ENCODE measurements at places on chromosomes 1 and 21. TPM values are rescaled to one million over a fixed set of nuclear protein-coding genes. Genes with fewer than 3 reads are reported as not detected.

DNA sequence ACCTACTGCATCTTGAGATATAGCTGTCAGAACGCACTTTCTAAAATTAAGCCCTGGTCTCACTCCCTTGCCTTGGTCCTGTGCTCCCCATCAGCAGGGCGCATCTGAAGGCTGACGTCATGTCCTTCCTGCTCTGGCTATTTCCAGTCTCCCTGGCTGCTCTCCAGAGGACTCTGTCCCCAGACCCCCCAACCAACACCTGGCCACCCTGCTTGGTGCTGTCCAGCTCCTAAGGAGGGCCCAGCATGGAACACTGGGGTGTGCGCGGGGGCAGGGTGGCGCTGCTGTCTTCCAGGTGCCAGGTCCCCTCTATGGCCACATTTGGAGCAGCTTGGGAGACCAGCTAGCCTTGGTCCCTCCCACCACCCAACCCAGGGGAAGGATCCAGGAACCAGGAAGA, 8.3 kb downstream of the TNNT2 start:
- no peak for ATAC-seq

- no peak for ATAC-seq
Measured at GRCh38 chr1:84247425-84248220, 53.9 kb upstream of the SAMD13 start.

DNA sequence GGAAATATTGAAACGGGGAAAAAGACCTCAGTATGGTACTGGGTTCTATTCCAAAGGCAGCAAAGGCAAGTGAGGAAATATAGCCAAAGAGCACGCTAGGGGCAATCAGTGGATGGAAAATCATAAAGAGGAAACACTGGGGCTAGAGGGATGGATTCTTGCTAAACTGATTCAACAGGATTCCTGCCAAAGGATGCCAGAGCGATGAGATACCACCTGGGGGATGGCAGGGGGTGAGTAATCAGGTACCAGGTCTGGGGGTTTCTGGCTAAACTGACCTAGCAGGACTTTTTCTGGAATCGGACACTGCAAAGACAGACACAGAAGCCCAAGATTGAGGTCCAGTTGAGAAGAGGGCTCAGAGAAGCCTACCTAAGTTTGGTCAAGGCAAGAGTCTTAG, 6.7 kb downstream of the CHI3L2 start:
- ATAC-seq: no peak

DNA sequence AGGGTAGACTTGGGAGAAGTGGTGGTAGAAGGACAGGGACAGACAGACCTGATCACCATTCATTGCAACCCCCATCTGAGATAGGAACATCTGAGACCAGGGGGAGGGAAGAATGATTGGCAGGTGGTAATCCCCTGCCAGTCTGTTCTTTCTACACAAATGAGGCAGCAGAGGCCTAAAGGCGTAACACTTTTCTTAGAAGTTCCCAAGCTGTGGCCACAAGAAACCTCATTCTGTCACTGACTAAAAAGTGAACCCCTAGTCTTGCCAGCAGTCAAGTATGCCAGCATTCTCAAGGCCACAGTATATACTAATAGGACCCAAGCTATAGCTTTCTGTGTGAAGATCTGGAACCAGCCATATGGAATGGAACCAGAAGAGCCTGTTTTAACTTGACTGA, 638.0 kb downstream of the KCNT2 start:
- ATAC-seq: no peak

DNA sequence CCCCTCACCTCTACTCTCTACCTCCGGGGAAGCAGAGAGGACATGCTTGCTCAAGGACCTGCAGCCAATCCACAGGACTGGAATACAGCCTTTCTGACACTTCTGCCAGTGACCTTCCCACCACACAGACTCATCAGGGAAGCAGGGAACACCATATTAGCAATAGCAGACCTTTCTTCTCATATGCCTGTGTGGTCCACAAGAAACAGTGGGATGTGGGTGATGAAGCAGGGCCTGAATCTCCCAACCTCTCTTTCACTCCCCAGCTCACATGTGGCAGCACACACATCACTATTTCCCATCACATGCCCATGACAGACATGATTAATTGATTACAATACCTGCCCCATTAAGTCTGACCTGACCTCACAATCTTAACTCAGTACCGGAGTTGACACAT, 695.1 kb downstream of the MATN1 start:
- no peak for ATAC-seq

DNA sequence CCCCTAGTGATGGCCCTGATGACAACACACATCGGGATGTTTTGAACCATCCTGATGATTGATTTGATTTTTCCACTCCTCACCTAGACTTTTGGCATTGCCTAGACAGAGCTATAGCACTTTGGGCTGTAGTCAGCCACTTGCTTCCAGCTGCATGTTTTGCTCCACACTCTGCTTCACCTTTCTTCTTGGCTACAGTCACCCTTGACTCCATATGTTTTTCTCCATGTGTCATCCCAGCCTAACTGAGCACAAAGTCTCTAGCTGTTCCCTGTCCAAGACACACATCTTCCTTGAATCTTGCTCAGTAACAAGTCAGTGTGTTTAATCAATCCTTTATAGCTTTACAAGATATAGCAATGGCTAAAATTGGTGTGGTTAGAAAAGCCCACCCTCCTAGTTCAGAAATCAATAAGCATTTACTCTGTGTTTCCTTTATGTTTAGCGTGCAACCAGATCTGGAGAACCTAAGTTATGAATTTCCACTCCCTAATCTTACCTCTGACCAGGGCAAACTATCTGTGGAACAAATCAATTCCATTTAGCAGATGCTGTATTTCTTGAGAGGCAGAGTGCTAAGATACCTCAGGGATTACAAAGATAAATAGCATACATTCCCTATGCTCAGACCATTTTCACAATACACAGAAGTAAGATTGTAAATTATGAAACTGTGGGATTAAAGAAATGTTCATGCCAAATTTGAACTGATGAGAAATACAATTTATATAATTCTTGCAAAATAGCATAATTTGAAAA, 98.4 kb upstream of the LYPLAL1 start:
- ATAC-seq: no peak

GRCh38 chr1:159007726-159008125, 2.0 kb upstream of the IFI16 start:
- no peak for ATAC-seq

DNA sequence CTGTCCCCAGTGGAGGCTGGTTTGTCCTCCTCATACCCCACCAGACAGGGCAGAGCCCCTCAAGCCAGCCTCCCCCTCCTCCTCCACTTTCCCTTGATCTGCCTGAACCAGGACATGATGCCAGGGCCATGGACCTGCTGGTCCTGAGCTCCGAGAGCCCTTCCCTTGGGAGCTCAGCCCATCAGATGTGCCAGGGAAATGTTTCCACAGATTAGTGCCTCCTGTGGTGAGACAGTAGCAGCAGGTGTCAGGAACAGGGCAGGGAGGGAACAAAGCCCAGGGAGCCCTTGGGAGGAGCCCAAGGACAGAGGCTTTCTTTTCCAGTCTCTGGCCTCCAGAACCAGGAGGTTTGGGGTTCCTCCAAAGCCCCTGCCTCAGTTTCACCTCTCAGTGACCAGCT, 14.6 kb upstream of the SLC41A1 start:
- ATAC-seq: no peak

GRCh38 chr1:17958704-17959103, 148.9 kb upstream of the IGSF21 start:
- no peak for ATAC-seq

DNA sequence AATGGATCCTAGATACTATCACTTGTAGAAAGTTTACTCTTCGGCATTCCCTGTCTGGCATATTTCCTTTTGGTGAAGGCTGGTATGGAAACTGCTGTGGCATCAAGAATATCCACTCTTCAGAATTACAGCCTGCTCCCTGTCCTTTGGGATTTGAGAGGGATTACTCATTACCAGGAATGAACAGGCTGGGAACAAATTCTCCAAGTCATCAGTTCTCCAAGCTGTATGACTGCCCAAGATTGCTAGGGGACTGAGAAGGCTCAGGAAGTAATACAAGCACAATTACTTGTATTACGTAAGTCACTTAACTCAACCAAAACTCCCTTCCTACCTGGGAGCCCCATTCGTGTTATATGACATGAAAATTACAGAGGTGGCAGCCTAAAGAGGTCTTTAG, 49.6 kb downstream of the CD58 start:
- ATAC-seq: no peak

GRCh38 chr1:244060686-244061085, 9.6 kb downstream of the ZBTB18 start:
- no peak for ATAC-seq

GRCh38 chr1:229221106-229222019, 49.5 kb upstream of the RAB4A start:
- peak; percentile 70 for ATAC-seq

GRCh38 chr1:63867429-63868176, 93.8 kb downstream of the ROR1 start:
- ATAC-seq: no peak

- peak; percentile 56 for ATAC-seq
Measured at GRCh38 chr21:31520561-31521098, 138.9 kb upstream of the SOD1 start.

DNA sequence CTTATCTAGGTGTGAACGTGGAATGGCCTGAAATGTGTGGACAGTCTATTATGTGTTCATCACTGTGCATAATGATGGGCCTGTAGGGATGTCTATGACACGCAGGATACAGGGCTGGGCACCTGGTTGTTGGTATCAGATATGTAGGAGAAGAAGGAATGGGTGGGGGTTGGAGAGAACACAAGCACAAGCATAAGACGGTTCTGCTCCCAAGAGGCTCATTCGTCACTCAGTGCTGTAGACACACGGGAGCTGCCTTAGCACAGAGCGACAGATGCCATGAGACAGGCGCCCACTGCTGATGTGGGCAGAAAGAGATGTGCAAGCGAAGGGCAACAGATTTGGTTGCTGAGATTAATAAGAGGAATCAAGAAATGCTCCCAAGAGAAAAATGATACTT, 256.2 kb downstream of the DISC1 start:
- ATAC-seq: no peak

DNA sequence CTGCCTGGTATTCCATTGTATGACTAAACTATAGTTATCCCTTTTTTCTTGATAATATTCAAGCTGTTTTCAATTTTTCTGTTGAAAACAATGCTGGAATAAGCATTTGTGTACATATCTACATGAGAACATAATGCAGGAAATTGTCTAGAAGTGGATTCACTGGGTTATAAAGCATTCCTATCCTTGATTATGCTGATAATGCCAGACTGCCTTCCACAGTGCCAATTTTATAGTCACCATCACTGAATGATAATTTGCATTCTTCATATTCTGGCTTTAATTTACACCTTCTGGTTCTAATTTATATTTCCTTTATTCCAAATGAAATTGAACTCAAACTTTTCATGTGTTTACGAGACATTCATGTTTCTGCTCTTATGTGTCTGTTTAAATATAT, 651.0 kb upstream of the PLXNA2 start:
- no peak for ATAC-seq

- ATAC-seq: no peak
Measured at GRCh38 chr1:232965912-232966217, 15.5 kb downstream of the NTPCR start.

- no peak for ATAC-seq
Measured at GRCh38 chr1:193458628-193459027, 272.2 kb upstream of the B3GALT2 start.

DNA sequence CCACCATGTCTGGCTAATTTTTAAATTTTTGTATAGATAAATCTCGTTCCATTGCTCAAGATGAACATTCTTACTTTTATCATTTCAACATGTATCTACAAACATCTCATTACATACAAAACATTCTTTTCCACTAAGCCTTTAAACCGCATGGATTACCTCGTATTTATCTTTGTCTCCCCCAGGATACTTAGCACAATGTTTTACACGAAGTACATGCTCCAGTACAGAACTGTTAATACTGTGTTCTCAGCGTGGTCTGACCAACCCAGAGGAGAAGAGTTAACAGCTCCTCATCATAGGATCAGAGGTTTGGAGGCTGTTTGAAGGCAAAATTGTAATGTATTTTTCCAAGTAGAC, 7.4 kb downstream of the PIK3C2B start:
- no peak for ATAC-seq

- ATAC-seq: no peak
Measured at GRCh38 chr1:232726048-232726779, 79.0 kb upstream of the MAP10 start.

GRCh38 chr1:64388336-64388735, 81.6 kb upstream of the CACHD1 start:
- peak; percentile 87 for ATAC-seq

DNA sequence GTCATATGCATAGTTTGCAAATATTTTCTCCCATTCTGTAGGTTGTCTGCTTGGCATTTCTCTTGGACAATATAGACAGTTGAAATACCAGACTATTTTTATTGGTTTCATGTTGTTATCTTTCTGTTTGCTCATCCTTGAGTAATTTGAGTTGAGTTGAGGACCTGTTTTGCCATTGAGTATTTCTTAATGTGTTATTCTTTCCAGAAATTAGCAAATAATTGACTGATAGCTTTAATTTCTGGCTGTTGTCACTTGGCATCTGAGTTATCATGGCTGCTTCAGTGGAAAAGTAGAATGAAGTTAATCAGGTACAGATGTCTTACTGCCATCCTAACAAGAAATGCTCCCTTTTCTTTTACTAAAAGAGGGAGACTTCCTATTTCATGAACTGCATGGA, 264.8 kb upstream of the DUSP10 start:
- no peak for ATAC-seq

GRCh38 chr1:40625076-40625475, 40.4 kb downstream of the RIMS3 start:
- no peak for ATAC-seq

- no peak for ATAC-seq
Measured at GRCh38 chr1:114248162-114248561, 94.5 kb upstream of the SYT6 start.

- ATAC-seq: no peak
Measured at GRCh38 chr1:8704866-8705506, 112.5 kb downstream of the RERE start.

DNA sequence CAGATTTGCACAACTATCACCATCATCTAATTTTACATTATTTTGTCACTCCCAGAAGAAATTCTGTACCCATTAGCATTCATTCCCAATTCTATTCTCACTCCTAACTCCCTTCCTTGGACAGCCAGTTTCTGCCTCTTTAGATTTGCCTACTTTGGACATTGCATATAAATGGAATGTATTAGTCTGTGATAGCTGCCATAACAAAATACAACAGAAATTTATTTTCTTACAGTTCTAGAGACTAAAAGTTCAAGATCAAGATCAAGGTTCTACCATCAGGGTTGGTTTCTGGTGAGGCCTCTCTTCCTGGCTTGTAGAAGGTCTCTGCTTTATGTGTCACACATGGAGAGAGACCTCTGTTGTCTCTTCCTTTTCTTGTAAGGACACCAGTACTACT, 61.9 kb downstream of the ALG6 start:
- ATAC-seq: no peak

Gene ACTN2
- total RNA-seq: 4.3 TPM

Gene FNDC5
- 36.5 TPM for total RNA-seq

Gene KLHL17
- total RNA-seq: 11.2 TPM

Gene RNASEL
- total RNA-seq: 3.0 TPM

Gene BSND
- 0.38 TPM for total RNA-seq

Gene ZBTB8B
- total RNA-seq: under 0.01 TPM

Gene NIBAN1
- 5.8 TPM for total RNA-seq

Gene FMO1
- 0.19 TPM for total RNA-seq

Gene NEXN
- total RNA-seq: 5.6 TPM

Gene AMY2B
- total RNA-seq: 26.8 TPM

Gene C4BPA
- total RNA-seq: not detected

Gene S100A16
- total RNA-seq: 6.3 TPM

Gene LCE1B
- total RNA-seq: not detected

Gene E2F2
- total RNA-seq: 0.48 TPM

Gene LCE3D
- 0.47 TPM for total RNA-seq

Gene RSPO1
- 0.42 TPM for total RNA-seq

Gene HLCS
- total RNA-seq: 17.8 TPM
